ENCODE measurements at places on chromosomes 6 and 20. TPM values are rescaled to one million over a fixed set of nuclear protein-coding genes. Genes with fewer than 3 reads are reported as not detected.

- H3K27me3 ChIP-seq = peaks cover 29% of the 10 kb centered on the region
- H3K4me1 ChIP-seq = peaks cover 17% of the 10 kb centered on the region
- peaks cover 16% of the 10 kb centered on the region for H3K36me3 ChIP-seq
- H3K27ac ChIP-seq = no peak overlapping the region
- H3K4me3 ChIP-seq = no peak overlapping the region
Measured at GRCh38 chr20:61263938-61264337, 11.9 kb downstream of the CDH4 start.

GRCh38 chr6:106963544-106963943 is 11.0 kb downstream of the CD24 start:
- no peaks in the 10 kb centered on the region for H3K36me3 ChIP-seq
- no peak overlapping the region for H3K27ac ChIP-seq
- no peaks in the 10 kb centered on the region for H3K4me1 ChIP-seq
- H3K27me3 ChIP-seq = no peaks in the 10 kb centered on the region
- no peak for DNase-seq

GRCh38 chr6:43971776-43972126 is 155.5 kb downstream of the MRPL14 start:
- H3K4me1 ChIP-seq = peaks cover 21% of the 10 kb centered on the region
- no peaks in the 10 kb centered on the region for H3K36me3 ChIP-seq
- peaks cover 8% of the 10 kb centered on the region for H3K27me3 ChIP-seq
- DNase-seq = no peak

GRCh38 chr6:127262896-127263295 is 3.8 kb upstream of the RNF146 start:
- no peaks in the 10 kb centered on the region for H3K36me3 ChIP-seq
- peaks cover 8% of the 10 kb centered on the region for H3K4me1 ChIP-seq
- no peak overlapping the region for H3K4me3 ChIP-seq
- no peak overlapping the region for H3K27ac ChIP-seq
- DNase-seq = no peak

- H3K27ac ChIP-seq = no peak overlapping the region
- 0 out of 2 replicates have a peak, but pooled peaks cover 3% of the 10 kb centered on the region for H3K36me3 ChIP-seq
- no peak for DNase-seq
- H3K4me3 ChIP-seq = no peak overlapping the region
Measured at GRCh38 chr20:31918466-31919105, 33.3 kb downstream of the PDRG1 start.

Gene TNFRSF21
- total RNA-seq = 52.7 TPM

Gene EFCAB8
- 0.55 TPM for total RNA-seq

Data from WTC11 (cell line).